Stimulated activated CD8-positive, alpha-beta memory T cell treated with anti-CD3 and anti-CD28 coated beads, Interleukin-4, amount 100 ng/mL, for 4 hours (primary cell): ENCODE measurements at places on chromosomes 12 and 14.

DNA sequence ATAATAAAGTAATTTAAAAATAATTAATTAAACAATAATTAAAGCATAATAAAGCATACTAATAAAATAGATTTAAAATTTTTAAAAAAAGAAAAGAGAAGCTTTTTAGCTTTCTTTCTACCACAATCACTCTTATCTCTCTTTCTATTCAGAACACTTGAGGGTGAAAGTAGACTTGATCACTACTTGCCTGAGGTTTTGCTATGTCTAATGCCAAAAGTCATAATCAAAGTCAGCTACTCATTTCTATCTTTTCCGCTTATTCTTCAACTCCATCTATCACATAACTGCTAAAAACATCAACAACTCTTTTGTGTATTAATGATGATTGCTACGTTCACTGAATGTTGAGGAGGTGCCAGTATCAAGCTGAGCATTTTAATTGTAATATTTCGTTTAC lies 202.0 kb upstream of the KRR1 start:
- no peak for DNase-seq

GRCh38 chr12:48125985-48126384 lies 6.8 kb downstream of the PFKM start:
- no peak for DNase-seq

- DNase-seq = no peak
Observed at GRCh38 chr14:49754570-49755097, 13.3 kb upstream of the KLHDC2 start.

DNA sequence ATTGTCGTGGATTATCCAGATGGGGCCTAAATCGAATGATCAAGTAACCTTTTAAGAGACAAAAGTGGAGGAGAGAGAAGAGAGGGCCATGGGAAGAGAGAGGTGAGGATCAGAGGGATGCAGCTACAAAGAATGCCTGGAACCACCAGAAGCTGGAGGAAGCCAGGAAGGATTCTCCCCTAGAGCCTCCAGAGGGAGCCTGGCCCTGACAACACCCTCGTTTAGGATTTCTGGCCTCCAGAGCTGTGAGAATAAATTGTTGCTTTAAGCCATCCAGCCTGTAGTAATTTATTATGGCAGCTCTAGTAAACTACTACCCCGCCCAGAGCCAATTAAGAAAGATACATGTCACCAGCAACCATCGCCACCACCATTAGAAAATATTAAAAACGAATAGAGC lies 46.2 kb upstream of the GSC start:
- DNase-seq = no peak

DNA sequence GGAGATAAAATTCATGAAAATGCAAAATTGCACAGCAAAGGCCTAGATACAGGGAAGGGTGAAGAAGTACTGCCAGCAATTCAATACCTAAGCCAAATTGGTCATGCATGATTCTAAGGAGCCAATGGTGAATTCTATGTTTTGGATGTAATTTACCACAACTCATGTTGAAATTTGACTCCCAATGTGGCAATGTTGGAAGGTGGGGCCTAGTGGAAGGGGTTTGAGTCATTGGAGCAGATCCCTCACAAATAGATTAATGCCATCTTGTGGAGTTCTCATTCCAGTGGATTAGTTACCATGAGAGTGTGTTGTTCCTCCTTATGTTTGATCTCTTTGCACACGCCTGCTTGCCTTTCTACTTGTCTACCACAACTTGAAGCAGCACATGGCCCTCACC lies 194.0 kb upstream of the ALG10 start:
- DNase-seq = no peak

GRCh38 chr12:52646613-52647012 lies 5.4 kb downstream of the KRT2 start:
- DNase-seq = no peak

DNA sequence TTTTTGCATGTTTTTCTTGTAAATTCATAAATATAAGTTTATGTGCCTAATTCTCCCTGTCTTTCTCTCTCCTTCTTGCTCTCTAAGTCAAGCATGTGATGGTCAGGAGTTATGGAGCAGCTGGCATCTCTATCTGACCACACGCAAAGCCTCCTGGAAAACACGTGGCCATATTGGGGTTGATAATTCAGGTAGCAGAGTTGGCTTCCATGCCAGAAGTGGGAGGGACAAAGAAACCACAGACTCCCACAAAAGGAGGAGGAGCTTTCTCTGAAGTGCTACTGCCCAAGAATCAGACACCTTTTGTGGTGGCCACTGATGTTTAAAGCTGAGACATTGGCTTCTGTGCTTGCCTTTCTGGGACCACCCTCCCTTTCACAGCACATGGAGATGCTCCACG lies 517.6 kb upstream of the TMEM132C start:
- no peak for DNase-seq

DNA sequence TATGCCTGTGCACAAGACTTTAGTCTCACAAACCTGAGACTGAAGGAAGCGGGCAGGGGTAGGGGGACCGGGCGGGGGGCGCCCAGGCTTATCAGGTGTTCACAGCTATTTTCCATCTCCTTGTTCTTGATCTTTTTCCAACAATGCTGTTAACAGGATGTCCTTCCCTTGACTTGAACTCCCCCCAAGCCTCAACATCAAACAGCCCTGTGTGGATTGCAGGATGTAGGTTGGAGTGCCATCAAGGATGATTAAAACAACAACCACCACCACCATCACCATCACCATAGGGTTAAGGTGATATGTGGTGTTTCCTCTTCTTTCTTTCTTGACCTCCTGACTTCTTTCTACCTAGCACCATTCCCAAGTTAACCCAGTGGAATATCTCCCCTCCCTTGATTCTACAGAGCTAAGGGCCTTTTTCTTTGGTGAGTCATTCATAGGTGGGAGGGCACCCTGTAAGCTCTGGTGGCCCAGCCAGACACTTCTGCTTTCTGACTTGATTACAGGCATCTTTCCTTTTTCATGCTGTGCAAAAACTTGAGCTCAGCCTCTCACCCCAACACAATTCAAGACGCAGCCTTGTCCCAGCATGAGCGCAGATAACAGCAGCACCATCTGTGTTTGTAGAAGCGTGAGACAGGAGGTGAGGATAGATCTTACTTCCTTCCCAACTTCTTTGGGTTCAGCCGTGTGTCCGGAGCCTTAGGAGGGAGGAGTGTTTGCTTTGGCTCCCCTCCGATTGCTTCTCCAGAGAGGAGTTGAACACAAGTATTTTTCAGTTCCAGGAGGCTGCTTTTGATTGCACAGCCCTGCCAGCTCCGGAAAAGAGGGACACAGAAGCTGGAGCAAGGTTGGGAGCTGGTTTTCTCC lies 26.8 kb downstream of the FLVCR2 start:
- no peak for DNase-seq

DNA sequence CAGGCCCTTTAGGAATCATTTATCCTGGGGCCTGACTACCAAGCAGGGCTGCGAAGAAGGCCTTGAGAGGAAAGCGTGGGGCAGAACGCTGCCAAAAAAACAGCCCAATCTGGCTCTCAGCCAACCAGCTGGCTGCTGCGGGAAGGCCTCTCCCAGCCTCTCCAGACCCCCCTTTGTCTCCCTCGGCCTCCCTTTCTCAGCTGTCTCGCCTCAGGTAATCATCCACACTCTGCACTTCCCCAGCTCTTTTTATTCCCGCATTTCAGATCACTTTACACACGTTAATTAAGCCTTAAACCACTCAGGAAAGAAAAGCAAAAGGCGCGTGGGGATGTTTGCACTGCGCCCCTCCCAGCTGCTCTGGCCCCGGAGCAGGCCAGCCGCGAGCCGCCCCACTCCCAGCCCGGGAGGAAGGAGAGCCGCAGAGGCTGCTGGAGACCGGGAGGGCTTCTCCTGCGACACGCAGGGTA lies 208.2 kb upstream of the FOXN3 start:
- DNase-seq = no peak

DNA sequence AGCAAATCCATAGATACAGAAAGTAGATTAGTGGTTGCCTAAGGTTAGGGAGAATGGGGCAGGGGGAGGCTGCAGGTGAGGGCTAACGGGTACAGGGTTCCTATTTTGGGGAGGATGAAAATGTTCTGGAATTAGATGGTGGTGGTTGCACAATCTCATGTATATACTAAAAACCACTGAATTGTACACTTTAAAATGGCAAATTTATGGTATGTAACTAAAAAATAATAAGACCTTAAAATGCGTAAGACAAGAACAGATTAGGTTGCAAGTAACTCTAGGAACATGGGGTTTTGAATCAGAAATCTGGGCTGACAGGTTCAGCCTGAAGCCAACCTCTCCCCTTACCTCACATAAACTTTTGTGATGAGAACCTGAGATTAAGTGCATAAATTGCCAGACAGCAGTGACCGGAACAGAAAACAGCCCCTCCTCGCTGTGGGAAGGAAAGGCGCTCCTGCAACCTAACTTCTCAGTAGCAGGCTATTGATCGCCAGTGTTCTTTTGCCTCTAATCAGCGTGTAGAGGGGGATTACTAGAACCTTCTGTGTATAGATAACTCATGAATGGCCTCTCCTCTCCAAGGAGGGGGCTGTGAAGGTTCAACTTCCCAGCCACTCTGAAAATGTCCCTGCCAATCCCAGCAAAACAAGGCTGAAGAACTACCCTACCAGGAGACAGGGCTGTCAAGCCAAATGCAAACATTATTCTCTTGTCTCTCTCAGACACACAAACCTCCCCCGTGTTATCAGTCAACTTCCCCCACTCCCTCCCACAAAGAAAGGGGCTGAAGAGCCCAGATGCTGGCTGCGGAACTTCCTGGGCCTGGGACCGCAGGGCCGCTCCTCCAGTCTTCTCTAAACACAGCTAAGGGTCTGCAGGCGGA lies 1.9 kb downstream of the SSH1 start:
- DNase-seq = no peak

GRCh38 chr14:30223385-30223785 lies 295.7 kb upstream of the PRKD1 start:
- no peak for DNase-seq

DNA sequence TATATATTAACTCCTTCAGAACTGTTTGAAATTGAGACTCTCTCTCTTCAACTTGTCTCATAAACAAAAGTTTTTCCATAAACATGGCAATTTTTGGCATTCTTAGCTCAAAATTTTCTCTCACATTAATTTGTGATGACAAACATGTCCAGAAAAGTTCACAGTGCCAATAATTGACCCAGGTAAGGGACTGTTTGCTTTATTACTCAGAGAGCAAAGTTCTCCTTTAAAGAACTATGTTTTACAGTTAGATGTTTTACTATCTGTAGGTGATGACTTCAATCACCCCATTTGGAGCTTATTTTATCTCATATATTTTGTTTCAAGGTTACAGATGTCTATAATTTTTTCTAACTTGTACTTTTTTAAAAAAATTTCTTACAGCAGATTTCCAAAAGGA lies 855.6 kb downstream of the SLC16A7 start:
- DNase-seq = no peak

- no peak for DNase-seq
Observed at GRCh38 chr14:58752771-58753201, 115.0 kb downstream of the DACT1 start.

DNA sequence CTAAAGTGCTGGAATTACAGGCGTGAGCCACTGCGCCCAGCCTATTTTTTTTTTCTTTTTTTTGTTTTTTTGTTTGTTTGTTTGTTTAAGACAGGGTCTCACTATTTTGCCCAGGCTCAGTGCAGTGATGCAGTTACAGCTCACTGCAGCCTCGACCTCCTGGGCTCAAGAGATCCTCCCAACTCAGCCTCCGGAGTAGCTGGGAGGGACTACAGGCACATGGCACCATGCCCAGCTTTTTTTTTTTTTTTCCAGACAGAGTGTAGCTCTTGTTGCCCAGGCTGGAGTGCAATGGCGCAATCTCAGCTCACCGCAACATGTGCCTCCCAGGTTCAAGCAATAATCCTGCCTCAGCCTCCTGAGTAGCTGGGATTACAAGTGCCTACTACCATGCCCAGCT lies 5.8 kb upstream of the ITFG2 start:
- DNase-seq = no peak

GRCh38 chr12:32535288-32535999 lies 136.1 kb downstream of the FGD4 start:
- no peak for DNase-seq

DNA sequence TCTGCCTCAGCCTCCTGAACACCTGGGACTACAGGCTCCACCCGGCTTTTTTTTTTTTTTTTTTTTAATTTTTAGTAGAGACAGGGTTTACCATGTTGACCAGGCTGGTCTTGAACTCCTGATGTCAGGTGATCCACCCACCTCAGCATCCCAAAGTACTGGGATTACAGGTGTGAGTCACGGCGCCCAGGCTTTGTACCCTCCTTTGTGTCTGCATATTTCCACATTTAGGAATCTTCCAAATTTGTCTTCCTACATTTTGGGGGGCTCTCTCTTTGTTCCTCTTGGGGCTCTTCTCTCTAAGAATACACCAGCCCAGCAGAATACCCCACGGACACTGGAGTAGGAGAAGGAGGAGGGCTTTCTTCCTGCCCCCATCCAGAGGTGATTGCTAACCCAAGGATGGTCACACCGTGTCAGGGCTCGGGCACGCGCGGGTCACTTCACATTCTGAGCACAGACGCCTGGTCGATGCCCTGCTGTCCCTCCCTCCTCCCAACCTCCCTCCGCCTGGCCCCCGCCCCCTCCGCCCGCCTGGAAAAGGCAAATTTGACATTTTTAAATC lies 2.1 kb upstream of the DNAJC22 start:
- DNase-seq = no peak

GRCh38 chr12:15561396-15561795 lies 227.8 kb downstream of the EPS8 start:
- DNase-seq = no peak

DNA sequence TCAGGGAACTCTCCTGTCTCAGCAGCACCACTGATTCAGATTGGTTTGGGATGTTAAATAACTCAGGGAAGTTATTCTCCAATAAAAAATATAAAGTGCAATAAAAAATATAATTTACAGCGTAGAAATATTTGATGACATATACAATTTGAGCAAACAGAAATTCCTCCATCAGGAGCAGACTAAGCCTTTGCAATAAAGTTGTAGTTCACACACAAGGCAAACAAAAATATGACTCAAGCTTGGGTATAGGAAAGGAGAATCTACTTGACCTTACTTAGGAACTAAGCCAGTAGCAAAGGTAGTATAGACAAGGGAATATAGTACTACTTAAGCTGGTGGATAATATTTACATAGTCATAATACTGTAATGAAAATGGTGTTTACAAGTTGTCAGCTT lies 264.1 kb downstream of the KIF21A start:
- DNase-seq = no peak

GRCh38 chr12:80702889-80703805 lies 4.3 kb upstream of the MYF6 start:
- DNase-seq = no peak

DNA sequence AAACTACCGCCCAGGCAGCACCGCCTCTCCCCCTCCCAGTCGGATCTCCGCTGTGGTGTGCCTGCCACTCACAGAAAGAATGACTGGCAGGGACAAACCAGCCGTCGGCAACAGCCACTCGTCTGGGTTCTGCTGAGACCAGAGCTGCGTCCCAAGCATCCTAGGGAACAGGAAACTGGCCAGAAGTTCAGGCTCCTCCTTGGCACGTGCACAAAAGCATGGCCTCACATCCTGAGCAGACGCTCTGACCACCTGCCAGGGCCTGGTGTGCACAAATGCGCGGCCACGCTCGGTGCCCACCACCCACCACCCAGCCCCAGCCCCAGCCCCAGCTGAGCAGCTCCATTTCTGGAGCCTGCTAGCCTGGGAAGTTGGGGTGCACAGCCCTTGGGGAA lies 214.8 kb downstream of the DPF3 start:
- DNase-seq = no peak

GRCh38 chr12:49819786-49820185 lies 8.4 kb downstream of the NCKAP5L start:
- DNase-seq = no peak
